ENCODE measurements at places on chromosomes 4 and X.

DNA sequence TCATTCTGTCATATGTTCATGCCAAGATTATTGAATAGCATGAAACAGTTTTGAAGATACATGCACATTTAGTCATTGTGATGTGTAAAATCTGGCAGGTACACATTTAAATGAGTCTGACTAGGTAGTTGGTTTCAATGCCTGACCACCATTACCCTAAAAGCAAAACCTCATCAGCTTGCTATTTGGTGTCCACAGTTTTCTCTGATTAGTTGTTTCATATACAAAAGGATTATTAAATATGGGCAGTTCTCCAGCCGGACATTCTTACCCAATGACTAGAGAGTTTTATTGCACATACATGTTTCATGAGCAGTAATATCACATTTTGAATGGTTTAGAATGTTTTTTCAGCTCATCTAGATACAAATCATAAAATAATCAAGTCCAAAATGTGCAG, 23.7 kb downstream of the DCHS2 start:
- no peak for DNase-seq

DNA sequence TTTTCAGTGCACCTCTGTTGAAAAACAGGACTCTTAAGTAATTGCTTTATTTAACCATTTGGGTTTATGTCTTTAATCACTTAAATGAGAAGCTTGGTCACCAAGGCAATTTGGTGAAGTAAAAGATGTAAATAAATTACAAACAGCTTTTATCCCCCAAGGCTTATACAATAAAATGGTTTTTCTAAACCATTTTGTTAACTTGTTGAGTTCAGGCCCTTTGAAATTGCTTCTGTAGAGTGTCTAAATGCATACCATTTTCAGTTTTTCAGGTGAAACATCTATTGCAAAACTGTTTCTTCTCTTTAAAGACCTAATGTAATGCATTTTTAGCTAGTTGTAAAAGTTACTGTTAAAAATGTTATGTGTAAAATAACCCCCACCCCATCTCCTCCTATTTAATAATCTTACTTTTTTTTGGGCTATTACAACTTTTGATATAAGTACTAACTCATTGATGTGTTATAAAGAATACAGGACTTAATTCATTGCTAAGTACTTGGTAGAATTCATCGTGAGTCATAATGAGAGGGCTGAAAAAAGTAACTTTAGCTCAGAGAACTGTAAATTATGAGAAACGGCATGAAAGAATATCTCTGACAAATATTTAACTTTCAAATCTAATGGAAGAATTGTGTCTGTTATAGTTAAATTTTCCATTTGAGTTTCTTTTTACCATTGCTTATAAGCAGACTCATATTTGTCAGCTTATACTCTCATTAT, 4.5 kb downstream of the RAPGEF2 start:
- DNase-seq: no peak

- no peak for DNase-seq
These were observed 18.9 kb downstream of the ADH6 start for GRCh38 chr4:99200138-99200537.

GRCh38 chr4:29014555-29014954, 1705.6 kb upstream of the PCDH7 start:
- no peak for DNase-seq

GRCh38 chr4:172844556-172844955, 324.1 kb upstream of the GALNT7 start:
- DNase-seq: no peak
